ENCODE measurements at places on chromosomes 4 and X. TPM values are rescaled to one million over a fixed set of nuclear protein-coding genes. Genes with fewer than 3 reads are reported as not detected.
A peak's percentile ranks its signal among the peaks of the same experiment; 100 is the strongest.

Gene L1CAM
- total RNA-seq: 1.7 TPM

Gene STARD8
- total RNA-seq: 2.6 TPM

Gene MAGEA8
- total RNA-seq: not detected

Gene POU4F2
- not detected for total RNA-seq

Gene PPP4R3C
- total RNA-seq: not detected

Gene TEX13D
- 0.05 TPM for total RNA-seq

Gene RBM46
- not detected for total RNA-seq

Gene GNRHR
- total RNA-seq: not detected

Gene ARHGEF38
- not detected for total RNA-seq

Gene WWC2
- total RNA-seq: 0.75 TPM

GRCh38 chr4:19748519-19749479 is 502.9 kb upstream of the SLIT2 start:
- no peaks in the 10 kb centered on the region for H3K27me3 ChIP-seq
- no peaks in the 10 kb centered on the region for H3K36me3 ChIP-seq
- H3K4me1 ChIP-seq: no peaks in the 10 kb centered on the region
- H3K4me3 ChIP-seq: no peak overlapping the region
- H3K27ac ChIP-seq: no peak overlapping the region

GRCh38 chrX:14030174-14030530 is 460 bp upstream of the GEMIN8 start:
- DNase-seq: no peak
- no peaks in the 10 kb centered on the region for H3K27me3 ChIP-seq
- peak overlapping the region; percentile 100 for H3K27ac ChIP-seq

DNA sequence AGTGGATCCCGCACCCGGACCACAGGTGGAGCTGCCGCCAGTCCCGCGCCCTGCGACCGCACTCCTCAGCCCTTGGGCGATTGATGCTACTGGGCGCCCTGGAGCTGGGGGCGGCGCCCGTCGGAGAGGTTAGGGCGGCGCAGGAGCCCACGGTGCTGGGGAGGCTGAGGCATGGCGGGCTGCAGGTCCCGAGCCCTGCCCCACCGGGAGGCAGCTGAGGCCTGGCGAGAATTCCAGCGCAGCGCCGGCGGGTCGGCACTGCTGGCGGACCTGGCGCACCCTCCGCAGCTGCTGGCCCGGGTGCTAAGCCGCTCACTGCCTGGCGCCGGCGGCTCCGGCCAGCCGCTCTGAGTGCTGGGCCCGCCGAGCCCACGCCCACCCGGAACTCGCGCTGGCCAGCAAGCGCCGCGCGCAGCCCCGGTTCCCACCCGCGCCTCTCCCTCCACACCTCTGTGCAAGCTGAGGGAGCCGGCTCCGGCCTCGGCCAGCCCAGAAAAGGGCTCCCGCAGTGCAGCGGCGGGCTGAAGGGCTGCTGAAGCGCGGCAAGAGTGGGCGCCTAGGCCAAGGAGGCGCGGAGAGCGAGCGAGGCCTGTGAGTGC is 1256.5 kb downstream of the STIM2 start:
- no peak overlapping the region for H3K27ac ChIP-seq
- no peaks in the 10 kb centered on the region for H3K27me3 ChIP-seq
- no peaks in the 10 kb centered on the region for H3K36me3 ChIP-seq
- no peak overlapping the region for H3K4me3 ChIP-seq
- H3K4me1 ChIP-seq: no peaks in the 10 kb centered on the region

DNA sequence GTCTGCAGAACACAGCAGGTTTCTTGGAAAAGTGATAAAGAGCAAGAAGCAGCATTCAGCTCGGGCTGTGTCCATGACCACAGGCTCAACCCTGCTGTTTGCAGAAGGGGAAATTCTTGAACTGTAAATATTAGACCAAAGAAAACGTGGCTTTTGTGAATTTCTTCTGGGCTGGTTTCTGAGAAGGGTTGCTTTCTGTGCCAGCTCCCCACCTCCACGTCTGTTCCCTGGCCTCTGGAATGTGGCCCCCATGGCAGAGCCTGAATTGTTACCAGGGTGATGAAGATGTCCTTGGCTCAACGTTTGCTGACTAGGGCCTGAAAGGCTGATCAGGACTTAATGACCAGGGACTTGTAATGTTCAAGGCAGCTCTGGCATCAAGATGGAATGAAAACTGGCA is 116.0 kb downstream of the CPEB2 start:
- H3K27me3 ChIP-seq: no peaks in the 10 kb centered on the region
- no peak for DNase-seq
- H3K4me1 ChIP-seq: peaks cover 12% of the 10 kb centered on the region
- H3K36me3 ChIP-seq: no peaks in the 10 kb centered on the region
- H3K4me3 ChIP-seq: no peak overlapping the region

DNA sequence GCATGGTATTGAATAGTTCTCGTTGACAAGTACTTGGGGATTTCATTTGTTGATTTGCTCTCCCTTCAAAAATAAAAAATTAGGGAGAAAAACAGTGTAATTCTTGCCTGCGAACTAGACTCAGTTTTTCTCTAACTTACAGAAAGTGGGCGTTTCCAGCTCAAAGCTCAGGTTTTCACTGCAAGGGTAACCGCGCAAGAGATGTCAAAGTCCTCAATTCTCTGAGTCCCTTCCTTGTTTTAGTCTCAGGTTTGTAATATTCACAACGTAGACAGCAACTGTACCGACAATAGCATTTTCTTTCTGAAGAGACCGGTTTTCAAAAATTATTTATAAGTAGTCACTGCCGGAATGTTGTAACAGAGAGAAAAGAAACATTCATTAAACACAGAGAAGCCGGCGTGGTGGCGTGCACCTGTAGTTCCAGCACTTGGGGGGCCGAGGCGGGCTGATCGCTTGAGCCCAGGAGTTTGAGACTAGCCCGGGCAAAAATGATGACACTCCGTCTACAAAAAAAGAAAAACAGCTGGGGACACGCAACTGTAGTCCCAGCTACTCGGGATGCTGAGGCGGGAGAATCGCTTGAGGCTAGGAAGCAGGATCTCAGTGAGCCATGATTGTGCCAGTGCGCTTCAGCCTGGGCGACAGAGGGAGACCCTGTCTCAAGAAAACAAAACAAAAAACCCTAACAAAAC is 774 bp downstream of the ZCCHC4 start:
- peaks cover 34% of the 10 kb centered on the region for H3K4me1 ChIP-seq
- DNase-seq: no peak
- no peaks in the 10 kb centered on the region for H3K27me3 ChIP-seq
- peak overlapping the region; percentile 92 for H3K27ac ChIP-seq

GRCh38 chrX:131305926-131306325 is 16.8 kb upstream of the IGSF1 start:
- H3K27ac ChIP-seq: no peak overlapping the region
- H3K4me3 ChIP-seq: no peak overlapping the region
- H3K27me3 ChIP-seq: peaks cover 2% of the 10 kb centered on the region
- H3K36me3 ChIP-seq: no peaks in the 10 kb centered on the region
- H3K4me1 ChIP-seq: no peaks in the 10 kb centered on the region

GRCh38 chr4:156137679-156138473 is 184.2 kb upstream of the CTSO start:
- no peaks in the 10 kb centered on the region for H3K36me3 ChIP-seq
- H3K27me3 ChIP-seq: no peaks in the 10 kb centered on the region
- H3K4me3 ChIP-seq: no peak overlapping the region
- no peak for DNase-seq
- H3K4me1 ChIP-seq: no peaks in the 10 kb centered on the region
- no peak overlapping the region for H3K27ac ChIP-seq

DNA sequence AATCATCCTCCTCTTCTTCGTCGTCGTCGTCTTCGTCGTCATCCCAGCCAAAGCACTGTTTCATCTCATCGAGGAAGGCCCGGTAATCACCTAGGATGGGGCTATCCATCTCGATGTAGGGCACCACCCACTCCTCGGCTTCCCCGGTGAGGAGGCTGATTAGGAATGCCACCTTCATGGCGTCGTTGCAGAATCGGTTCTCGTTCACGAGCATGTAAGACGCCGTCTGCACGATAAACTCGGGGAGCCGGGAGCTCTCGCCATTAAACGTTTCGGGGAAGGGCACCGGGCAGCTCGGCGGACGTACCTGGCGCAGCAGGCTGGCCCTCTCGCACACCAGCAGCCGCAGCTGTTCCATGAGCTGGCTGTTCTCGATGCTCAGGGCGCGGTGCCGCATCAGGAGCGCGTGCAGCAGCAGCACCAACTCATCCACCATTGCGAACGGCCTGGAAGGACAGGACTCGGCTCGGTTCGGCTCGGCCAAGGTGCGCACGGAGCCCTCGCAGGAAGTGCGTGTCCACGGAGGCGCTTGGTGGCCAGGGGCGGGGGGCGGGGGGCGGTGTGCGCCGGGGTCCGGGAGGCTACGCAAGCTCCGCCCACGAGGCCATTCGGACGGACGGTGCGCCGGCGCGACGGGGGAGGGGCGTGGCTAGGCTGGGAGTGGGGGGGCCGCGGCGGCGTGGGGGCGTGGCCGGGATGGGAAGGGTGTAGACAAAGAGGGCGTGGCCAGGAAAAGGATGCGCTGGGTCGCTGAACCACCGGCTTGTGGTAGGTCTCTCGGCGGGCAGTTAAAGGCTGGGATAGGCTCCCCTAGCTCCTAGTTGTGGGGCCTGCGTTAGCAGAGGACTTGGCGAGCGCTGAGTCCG is at the start of gene LDOC1:
LDOC1 (minus strand) TSS at position 544 of the 866 bp plus-strand sequence; CDS start at position 436, 108 bp downstream.
- no peaks in the 10 kb centered on the region for H3K36me3 ChIP-seq
- peak; percentile 42 for DNase-seq
- H3K27me3 ChIP-seq: peaks cover 1% of the 10 kb centered on the region

GRCh38 chr4:187577941-187578480 is 417.6 kb upstream of the ZFP42 start:
- DNase-seq: no peak
- H3K4me1 ChIP-seq: no peaks in the 10 kb centered on the region
- H3K4me3 ChIP-seq: no peak overlapping the region
- no peaks in the 10 kb centered on the region for H3K36me3 ChIP-seq
- H3K27me3 ChIP-seq: no peaks in the 10 kb centered on the region

DNA sequence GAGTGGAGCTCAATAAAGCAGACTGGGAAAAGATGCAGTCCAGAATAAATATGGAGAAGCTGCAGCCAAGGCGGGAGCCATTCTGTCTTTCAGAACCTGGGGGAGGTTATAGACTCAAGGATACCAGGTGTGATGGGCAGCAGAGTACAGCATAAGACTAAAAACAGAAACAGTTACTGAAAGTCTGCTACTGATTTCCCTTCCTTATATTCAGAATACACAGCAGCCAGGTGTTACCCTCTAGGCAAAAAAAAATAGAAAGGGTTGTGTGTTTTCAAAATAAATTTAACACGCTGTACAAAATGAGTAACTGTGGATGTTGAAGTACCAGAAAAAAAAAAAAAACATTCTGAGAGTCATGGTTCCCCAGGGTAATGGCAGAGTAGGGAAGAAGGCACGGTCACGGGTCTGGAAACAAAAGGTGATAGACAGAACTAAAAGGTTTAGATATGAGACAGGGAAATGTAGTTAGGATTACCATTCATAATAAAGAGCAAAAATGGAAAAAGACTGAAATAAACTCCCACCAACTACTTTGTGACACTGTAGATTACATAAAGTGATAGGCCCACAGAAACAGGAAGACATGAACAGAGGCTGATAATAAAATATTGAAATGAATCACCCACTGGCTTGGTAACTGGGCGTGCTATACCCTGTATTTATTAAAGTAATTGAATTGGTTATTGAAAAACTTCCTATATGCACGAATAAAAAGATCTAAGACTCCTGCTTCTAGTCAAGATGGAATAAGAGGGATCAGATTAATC is 10.8 kb upstream of the HHIP start:
- peaks cover 17% of the 10 kb centered on the region for H3K27me3 ChIP-seq
- H3K4me1 ChIP-seq: no peaks in the 10 kb centered on the region
- H3K27ac ChIP-seq: no peak overlapping the region

- H3K27me3 ChIP-seq: no peaks in the 10 kb centered on the region
- peaks cover 11% of the 10 kb centered on the region for H3K36me3 ChIP-seq
Measured at GRCh38 chr4:48727666-48728459, 52.2 kb downstream of the FRYL start.

GRCh38 chr4:188930822-188931221 is 791.6 kb downstream of the TRIML1 start:
- no peak overlapping the region for H3K27ac ChIP-seq
- H3K4me3 ChIP-seq: no peak overlapping the region
- no peak for DNase-seq
- no peaks in the 10 kb centered on the region for H3K36me3 ChIP-seq
- H3K4me1 ChIP-seq: no peaks in the 10 kb centered on the region

- H3K27ac ChIP-seq: no peak overlapping the region
- no peaks in the 10 kb centered on the region for H3K36me3 ChIP-seq
- no peak for DNase-seq
- no peaks in the 10 kb centered on the region for H3K27me3 ChIP-seq
Measured at GRCh38 chr4:187370918-187371317, 624.7 kb upstream of the ZFP42 start.

- DNase-seq: no peak
- H3K27me3 ChIP-seq: no peaks in the 10 kb centered on the region
- H3K4me1 ChIP-seq: no peaks in the 10 kb centered on the region
- H3K4me3 ChIP-seq: no peak overlapping the region
Measured at GRCh38 chr4:55444827-55445226, 49.1 kb downstream of the TMEM165 start.

DNA sequence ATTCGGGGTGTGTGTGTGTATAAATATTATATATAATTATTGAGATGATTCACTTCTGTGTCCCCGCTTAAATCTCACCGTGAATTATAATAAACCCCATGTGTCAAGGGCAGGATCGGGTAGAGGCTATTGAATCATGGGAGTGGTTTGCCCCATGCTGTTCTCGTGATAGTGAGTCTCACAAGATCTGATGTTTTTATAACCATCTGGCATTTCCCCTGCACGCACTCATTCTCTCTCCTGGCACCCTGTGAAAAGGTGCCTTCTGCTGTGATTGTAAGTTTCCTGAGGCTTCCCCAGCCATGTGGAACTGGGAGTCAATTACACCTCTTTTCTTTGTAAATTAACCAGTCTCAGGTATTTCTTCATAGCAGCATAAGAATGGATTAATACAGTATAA is 851.4 kb upstream of the AGA start:
- no peak overlapping the region for H3K4me3 ChIP-seq
- no peak for DNase-seq
- H3K36me3 ChIP-seq: no peaks in the 10 kb centered on the region
- H3K4me1 ChIP-seq: no peaks in the 10 kb centered on the region

DNA sequence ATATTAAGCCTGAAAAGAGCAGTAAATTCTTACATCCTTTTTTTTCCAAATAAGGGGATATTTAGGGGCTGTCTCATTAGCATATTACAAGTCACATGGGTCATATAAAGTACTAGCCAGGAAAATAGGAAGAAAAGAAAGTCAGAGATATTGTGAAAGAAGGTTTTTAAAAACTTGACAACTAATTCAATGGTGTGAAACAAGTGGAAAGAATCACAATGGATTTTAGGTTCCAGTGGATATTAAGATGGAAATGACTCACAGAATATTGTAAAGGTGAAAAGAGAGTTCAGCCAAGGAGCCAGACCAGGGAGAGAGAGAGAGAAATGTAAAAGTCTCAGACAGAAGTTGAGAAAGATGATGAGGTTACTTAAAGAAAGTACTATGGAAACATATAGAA is 297.2 kb downstream of the IQCM start:
- H3K27ac ChIP-seq: no peak overlapping the region
- no peak overlapping the region for H3K4me3 ChIP-seq
- no peak for DNase-seq
- no peaks in the 10 kb centered on the region for H3K4me1 ChIP-seq
- H3K27me3 ChIP-seq: no peaks in the 10 kb centered on the region
- H3K36me3 ChIP-seq: no peaks in the 10 kb centered on the region
